ENCODE measurements at places on chromosomes 3 and 15.

DNA sequence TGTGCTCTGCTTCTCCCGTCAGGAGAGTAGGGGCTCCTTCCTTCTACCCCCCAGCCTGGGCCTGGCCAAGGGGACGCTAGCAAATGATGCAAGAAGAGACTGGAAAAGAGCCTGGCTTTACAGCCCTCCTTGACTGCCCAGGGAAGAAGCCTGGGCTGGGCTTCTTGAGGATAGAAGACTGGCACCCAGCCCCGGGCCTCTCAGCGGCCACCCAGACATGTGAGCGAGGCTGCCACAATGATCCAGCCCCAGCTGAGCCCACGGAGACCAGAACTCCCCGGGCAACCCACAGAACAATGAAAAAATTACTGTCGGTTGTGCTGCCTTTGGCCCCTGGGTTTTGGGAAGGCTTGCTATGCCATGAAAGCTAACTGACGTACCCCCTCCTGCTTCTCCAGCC, 100.6 kb upstream of the PRR20G start:
- DNase-seq, result no peak

DNA sequence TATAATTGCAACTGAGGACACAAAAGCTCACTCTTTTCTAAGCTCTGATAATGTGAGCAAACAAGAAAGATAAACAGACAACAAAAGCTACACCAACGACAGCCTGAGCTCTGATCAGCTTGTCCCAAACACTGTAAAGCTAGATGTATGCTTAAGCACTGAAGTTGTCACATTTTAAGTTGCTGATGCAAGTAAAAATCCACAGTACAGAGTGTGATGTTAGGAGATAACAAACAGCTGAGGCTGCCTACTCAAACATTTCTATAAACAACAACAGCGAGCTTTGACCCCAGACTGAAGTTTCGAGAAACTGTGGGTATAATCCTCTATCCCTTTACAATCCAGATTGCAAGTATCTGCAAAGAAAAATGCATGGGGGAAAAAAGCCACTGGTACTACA, 10.7 kb downstream of the MTHFS start:
- no peak for DNase-seq

DNA sequence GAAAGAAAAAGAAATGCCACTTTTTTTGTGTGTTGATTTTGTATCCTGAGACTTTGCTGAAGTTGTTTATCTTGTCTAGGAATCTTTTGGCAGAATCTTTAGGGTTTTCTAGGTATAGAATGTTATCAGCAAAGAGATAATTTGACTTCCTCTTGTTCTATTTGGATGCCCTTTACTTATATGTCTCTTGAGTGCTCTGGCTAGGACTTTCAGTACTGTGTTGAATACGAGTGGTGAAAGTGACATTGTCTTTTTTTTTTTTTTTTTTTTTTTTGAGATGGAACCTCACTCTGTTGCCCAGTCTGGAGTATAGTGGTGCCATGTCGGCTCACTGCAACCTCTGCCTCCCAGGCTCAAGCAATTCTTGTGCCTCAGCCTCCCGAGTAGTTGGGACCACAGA, 64.7 kb upstream of the NPHP3 start:
- no peak for DNase-seq

DNA sequence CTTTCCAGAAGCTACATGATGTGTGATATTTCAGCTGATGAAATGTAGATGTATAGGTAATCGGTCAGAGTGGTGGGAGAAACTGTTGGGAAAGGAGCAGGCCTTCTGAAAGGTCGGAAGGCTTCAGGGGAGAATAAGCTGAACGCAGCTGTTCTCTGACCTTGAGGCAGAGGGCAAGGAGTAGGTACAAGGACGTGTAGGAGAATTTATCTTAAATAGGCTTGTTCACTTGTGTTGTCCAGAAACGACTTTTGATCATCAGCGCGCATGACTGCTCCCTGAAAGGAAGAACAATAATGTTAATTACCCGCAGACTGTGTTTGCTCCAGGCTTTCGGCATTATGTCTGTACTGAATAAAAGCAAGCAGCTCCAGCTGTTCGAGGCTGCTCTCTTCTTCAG, 39.6 kb downstream of the GPR160 start:
- DNase-seq, result no peak

- DNase-seq, result no peak
These were observed 24.5 kb upstream of the ANKRD28 start for GRCh38 chr3:15822281-15822680.
